Caco-2 (cell line): ENCODE measurements at places on chromosomes 16 and 17.

GRCh38 chr16:27721531-27722181 is 171.7 kb downstream of the KATNIP start:
- no peak for DNase-seq

DNA sequence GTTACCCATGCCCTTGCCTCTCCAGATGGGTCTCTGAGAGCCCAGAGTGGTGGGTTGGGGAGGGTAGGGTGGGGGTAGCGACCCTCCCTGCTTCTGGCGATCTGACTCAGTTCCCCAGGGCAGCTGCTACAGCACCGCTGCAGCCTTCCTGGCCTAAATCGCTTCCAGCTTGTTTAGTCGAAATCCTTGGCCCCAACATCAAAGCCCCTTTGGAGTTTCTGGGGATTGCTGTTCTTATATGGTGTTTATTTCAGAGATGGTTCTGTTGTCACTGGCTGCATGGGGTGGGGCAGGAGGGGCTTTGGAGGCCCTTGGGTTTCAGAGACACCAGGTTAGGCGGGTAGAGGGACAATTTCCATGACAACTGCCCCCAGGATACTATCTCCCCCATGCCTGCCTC is 35.9 kb downstream of the FZD2 start:
- DNase-seq = no peak

DNA sequence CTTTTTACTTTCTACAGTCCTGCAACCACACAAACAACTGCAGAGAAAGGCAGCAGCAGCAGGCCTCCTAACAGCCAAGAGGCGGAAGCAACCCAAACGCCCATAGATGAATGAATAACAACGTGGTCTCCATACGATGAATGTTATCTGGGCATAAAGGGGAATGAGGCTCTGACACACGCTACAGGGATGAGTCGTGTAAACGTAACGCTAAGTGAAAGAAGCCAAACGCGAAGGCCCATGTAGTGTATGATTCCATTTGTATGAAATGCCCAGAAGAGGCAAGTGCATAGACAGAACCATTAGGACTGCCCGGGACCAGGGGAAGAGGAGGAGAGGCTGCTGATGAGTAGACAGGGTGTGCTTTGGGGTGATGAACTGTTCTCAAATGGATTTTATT is 94.8 kb upstream of the DNAH17 start:
- no peak for DNase-seq

GRCh38 chr17:50062293-50063243 is 6.7 kb downstream of the ITGA3 start:
- no peak for DNase-seq

- peak; percentile 49 for DNase-seq
Observed at GRCh38 chr16:78505544-78506366, 406.3 kb downstream of the WWOX start.

GRCh38 chr16:51156807-51157200 is 5.7 kb upstream of the SALL1 start:
- DNase-seq = no peak

- DNase-seq = no peak
Observed at GRCh38 chr17:56948491-56948890, 12.4 kb downstream of the COIL start.

GRCh38 chr17:8563024-8563776 is 67.3 kb downstream of the MYH10 start:
- DNase-seq = no peak

DNA sequence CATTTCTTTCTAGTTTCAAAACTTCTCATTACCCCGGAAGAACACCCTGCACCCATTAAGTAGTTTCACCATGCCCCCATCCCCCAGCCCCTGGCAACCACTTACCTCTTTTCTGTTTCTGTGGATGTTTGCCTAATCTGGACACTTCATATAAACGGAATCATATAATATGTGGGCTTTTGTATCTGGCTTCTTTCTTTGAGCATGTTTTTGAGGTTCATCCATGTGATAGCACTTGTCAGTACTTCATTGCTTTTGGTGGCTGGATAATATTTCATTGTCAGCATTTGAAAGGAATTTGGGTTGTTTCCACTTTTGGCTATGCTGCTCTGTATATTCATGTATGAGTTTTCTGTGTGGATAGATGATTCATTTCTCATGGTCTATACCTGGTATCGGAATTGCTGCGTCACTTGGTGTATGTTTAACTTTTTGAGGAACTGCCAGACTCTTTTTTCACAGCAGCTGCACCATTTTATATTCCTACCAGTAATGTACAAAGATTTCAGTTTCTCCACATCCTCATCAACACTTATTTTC is 30.0 kb upstream of the SLC5A10 start:
- DNase-seq = no peak

DNA sequence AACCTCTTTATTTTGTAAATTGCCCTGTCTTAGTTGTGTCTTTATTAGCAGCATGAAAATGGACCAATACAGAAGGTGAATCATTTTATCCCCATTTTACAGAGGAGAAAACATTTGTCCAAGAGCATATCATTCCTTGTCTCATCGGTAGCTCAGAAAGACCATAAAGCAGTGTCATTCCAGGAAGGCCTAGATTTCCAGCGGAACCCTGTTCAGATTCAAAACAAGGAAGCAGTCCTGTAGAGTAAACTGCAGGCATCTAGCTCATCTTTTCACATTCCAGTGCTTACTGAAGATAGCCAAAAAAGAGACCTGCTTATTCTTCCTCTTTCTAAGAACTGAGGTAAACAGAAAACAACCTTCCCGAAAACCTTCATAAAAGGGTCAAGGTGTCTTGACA is 54.0 kb downstream of the PARN start:
- no peak for DNase-seq

DNA sequence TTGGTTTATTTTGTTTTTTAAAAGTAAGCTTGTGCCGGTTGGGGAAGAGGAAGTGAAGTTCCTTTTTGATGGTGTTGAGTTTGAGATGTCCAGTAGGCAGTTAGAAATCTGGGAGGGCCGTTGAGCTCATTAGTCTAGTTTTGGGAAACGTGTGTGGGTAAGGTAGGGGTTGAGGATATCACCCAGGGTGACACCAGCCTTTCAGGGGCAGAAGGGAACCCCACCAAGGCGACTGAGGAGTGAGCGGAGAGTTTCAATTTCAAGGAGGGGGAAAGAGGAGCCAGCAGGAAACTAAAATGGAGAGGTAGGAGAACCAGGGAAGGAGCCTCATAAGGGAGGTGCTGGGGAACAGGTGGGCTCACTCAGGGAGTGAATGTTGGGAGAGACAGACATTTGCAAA is 22.7 kb downstream of the HAPSTR1 start:
- no peak for DNase-seq

GRCh38 chr16:20291208-20292206 is 35.8 kb downstream of the GP2 start:
- no peak for DNase-seq

DNA sequence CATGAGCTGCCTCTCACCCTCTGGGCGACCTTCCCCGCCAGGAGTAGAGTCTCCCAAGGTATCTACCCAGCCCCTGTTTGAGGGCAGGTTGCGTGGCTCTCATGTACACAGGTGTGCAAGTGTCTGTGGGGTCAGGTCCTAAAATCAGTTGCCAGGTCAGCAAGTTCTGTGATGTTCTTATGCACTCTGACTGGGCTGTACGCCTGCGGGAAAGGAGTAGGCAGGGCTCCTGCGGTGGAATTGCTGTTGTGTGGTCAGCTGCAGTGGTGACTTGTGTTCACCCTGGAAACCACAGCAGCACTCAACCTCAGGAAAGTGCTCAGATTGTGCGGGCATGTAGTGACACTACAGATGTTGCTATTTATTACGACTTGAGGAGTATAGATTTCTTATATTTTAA is 19.4 kb downstream of the NARF start:
- DNase-seq = no peak

DNA sequence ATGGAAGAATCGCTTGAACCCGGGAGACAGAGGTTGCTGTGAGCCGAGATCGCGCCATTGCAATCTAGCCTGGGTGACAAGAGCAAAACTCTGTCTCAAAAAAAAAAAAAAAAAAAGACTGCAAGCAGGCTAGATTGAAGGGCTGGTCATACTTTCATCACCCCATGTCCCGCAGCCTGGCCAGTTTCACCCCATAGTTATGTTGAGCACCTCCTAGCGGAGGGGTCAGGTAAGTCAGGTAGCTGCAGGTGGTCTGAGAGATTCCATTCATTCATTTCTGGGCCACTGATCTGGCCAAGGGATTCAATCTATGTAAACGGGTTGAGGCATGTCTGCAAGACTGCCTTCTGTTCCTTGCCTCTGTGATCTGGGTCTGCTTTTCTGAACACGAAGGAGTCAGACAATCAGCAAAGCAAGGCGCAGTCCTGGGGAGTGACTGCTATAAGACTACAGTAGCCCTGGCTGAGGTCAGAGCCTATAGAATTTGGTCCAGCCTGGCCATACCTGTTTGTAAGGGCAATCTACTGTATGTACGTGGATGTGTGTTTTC is 23.6 kb upstream of the BPTF start:
- no peak for DNase-seq

DNA sequence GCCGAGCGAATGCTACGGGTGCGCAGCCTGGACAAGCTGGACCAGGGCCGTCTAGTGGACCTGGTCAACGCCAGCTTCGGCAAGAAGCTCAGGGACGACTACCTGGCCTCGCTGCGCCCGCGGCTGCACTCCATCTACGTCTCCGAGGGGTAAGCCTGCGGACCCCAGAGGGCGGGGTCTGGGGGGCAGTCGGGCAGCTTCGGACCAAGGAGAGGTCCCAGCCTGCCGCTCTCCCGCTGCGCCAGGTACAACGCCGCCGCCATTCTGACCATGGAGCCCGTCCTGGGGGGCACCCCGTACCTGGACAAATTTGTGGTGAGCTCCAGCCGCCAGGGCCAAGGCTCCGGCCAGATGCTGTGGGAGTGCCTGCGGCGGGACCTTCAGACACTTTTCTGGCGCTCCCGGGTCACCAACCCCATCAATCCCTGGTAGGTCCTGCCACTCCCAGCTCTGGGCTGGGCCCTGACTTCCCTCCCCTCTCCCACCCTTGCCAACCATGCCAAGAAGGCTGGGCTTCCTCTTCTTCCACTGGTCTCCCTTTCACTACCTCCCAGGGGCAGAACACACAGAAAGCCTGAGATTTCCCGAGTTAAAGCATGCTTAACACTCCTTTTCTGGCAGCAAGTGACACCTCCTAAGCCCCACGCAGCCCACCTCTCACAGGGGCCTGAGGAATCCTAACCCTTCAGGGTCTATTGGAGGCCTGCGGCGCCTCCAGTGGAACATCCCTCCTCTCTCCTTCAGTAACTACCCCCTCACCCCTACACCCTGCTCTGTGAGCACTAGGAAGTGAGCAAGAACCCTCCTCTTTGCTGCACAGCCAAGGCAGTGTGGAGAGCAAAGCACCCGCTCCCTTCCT is 3.2 kb downstream of the NAGS start:
- no peak for DNase-seq

DNA sequence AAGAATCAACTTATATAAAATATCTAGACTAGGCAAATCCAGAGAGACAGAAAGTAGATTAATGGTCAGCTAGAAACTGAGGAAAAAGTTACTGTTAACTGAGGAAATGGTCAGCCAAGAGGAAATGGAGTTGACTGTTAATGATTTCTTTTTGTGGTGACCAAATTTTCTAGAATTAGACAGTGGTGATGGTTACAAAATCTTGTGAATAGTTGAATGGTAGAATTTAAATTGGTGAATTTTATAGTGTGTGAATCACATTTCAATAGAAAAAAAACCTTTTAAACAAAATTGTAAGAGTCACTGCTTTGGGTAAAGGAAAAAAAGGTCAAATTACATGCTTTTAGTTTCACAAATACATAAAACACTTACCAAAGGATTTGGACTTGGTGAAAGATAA is 30.0 kb downstream of the APPBP2 start:
- no peak for DNase-seq

- peak; percentile 45 for DNase-seq
Observed at GRCh38 chr17:75927286-75927922, 13.4 kb downstream of the FBF1 start.

GRCh38 chr17:34420254-34420766 is 57.3 kb upstream of the CCL1 start:
- peak; percentile 68 for DNase-seq

- DNase-seq = peak; percentile 80
Observed at GRCh38 chr16:88804552-88805339, 1.2 kb downstream of the CDT1 start.

DNA sequence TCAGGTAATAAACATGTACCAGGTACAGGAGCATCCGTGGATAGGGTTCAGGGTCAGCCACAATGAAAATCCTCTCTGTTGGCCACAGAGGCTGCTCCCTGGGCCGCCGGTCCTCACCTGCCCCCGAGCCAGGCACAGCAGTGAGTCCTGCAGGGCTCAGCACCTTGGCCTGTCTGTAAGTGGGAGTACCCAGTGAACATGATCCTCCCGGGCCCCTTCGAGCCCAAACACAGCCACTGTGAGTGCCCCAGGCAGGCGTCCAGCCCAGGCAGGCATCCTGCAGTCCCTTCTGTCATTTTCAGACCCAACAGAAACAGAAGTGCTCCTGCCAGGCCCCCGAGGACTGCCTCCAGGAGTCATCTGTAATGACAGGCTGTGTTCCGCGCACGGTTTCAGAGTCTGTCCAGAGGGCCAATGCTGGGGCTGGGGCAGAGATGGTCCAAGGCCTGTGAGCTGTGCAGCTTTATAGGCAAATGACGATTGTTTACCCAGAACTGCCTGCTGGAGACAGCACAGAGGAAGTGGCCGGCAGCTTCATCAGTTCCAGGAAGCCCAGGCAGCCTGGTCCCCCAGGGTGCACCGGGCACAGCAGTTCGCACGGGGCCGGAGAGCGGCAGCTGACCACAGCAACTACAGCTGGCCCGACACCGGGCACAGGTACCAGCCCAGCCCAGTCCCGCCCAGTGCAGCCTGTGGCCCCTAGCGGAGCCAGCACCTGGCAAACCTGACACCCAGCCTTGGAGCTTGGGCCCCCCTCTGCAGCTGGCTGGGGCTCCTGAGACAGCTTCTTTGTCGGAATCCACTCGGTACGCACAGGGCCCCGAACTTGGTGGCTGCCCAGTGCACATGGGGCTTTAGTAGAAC is 13.2 kb downstream of the SLC7A5 start:
- no peak for DNase-seq

DNA sequence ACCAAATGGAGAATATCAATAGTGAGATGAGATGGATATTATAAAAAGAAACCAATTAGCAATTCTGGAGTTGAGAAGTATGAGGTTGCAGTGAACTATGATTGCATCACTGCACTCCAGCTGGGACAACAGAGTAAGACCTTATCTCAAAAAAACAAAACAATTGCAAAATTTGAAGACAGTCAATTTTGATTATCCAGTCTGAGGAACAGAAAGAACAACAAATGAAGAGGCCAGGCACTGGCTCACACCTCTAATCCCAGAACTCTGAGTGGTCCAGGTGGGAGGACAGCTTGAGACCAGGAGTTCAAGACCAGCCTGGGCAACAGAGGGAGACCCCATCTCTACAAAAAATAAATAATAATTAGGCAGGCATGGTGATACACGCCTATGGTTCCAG is 35.0 kb downstream of the USP32 start:
- DNase-seq = no peak

DNA sequence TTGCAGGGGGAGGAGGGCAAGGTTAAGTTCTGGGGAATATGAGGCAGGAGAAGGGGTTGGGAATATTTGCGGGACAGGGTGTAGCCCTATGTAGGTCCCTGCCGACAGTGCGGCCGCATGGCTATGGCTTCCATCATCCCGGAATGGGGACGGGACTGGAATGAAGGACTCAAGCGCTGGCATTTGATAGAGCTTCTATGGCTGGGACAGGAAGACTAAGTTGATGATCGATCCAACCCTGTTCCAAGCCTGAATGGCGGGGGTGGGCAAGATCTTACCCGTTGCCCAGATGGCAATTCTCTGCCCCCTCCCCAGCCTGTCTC is 47.1 kb downstream of the SRCIN1 start:
- peak; percentile 45 for DNase-seq

- DNase-seq = no peak
Observed at GRCh38 chr17:81277421-81277820, 17.7 kb downstream of the SLC38A10 start.
